ENCODE measurements at places on chromosomes 3 and 15.

GRCh38 chr3:46368569-46368968, 2.2 kb upstream of the CCR5 start:
- peak; percentile 44 for DNase-seq

DNA sequence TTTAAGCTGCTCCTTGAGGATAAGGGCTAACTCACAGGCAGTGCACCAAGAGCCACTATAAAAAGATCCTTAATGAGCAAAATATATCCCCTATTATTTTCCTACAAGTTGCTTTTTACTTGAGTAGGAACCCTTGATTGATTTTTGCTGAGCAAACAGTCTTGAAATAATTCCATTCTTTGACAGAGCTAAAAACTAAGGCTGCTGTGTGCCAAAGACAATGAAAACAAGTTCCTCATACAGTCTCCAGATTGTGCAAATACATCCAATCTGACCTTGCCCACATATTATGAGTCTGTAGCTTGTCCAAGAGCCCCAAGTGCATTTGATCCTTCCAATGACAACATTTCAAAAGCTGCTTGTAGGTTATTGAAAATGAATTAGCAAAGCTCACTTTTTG, 15.0 kb downstream of the PRKAR2A start:
- DNase-seq, result no peak

DNA sequence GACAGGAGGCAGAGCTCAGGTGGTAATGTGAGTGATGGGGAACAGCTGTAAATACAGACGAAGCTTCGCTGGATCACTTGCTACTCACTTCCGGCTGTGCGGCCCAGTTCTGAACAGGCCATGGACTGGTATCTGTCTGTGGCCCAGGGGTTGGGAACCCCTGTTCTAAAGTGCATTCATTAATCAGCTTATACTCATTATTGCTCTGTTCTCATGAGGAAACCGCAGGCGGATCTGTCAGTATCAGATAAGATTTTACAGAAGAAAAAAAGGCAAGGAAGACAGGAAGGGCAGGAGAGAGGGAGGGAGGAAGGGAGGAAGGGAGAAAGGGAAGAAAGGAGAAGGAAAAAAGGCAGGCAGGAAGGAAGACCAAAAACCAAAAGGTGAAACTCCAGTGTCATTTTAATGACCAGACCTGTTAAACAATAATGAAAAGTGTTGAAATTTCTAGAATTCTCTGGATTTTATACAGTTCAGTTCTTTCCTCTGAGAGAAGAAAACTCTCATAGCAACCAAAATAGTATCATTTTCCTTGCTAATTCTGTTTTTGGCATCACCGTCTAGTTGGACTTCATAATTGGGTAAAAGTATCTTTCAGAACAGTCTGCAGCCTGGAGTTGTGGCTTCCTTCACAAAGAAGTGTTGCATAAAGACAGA, 128.0 kb upstream of the PROK2 start:
- DNase-seq, result no peak

- no peak for DNase-seq
These were observed 130.8 kb downstream of the DIPK2A start for GRCh38 chr3:144102421-144102820.

DNA sequence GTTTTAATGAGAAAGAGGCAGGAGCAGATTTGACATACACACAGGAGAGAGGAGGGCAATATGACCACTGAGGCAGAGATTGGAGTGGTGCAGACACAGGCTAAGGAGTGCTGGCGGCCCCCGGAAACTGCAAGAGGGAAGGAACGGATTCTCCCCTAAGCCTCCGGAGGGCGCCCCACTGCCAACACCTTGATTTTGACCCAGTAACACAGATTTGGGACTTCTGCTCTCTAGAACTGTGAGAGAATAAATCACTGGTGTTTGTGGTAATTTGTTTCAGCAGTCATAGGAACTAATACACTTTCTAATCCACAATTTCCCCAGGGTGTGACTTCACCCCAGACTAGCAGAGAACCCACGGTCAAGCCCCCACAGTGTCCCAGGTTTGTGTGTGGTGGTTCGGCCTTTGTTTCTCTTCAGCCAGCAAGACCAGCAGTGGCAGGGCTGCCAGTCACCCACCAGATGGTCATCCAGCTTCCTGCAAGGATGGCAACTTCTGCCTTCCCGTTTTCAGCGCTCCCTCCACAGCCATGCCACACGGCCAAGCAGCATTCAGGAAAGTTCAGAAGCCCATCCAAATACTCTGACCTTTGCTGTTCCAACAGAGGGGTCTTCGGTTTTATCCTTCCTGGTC, 23.6 kb upstream of the TSPAN3 start:
- no peak for DNase-seq

DNA sequence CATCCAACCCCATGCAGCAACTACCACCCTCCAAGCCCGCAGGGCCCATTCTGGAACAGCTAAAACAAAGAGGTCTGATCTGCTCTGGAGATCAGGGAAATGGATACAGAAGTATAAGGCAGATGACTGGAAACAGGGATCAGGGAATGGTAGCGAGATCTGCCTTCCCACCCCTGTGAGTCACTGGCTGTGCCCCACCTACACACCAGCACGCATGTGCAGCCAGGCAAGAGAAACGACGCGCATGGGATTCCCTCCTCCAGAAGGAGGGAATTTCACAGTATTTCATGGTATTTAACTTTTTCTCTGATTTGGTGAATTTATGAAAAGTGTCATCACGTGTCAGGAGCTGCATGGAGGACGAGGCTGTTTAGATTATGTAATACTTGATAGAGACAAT, 116.7 kb downstream of the ARRDC4 start:
- no peak for DNase-seq

- DNase-seq, result peak; percentile 16
These were observed 241.7 kb upstream of the ICE2 start for GRCh38 chr15:60720493-60721256.

DNA sequence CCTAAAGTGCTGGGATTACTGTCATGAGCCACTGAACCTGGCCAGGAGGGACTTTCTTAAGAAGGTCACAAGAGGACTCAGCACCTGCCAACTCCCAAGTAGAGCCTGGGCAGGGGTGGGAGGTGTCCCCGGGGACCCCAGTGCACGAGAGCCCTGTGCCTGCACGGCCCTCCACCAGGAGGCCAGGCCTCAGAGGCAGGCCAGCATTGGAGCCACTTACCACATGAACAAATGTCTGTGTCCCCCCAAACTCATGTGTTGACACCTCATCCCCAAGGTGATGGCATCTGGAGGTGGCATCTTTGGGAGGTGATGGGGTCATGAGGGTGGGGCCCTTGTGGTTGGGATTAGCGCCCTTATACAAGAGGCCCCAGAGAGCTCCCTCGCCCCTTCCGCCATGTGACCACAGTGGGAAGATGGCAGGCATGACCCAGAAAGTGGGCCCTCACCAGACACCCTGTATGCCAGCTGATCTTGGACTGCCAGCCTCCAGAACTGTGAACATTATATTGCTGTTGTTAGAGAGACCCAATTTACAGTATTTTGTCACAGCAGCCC, 3.2 kb upstream of the RPUSD3 start:
- no peak for DNase-seq

DNA sequence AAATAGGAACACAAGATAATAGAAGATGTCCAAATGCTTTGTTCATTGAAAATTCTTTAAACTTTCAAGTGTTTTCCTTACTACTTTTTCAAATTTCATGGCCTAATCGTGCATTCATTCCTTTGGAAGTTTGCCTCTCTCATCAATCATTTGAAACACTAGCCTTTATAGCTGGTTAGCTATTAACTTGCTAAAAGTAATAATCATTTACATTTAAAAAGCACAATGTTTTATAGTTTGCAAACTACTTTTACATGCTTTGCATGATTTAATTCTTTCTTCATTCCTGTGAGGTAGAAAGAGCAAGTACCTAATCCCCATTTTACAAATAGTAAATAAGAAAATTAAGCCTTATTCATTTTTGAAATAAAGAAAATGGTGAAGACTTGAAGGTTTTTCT, 137.4 kb upstream of the SLC7A14 start:
- DNase-seq, result no peak

- no peak for DNase-seq
These were observed 45.9 kb downstream of the SLCO2A1 start for GRCh38 chr3:133983576-133984560.

DNA sequence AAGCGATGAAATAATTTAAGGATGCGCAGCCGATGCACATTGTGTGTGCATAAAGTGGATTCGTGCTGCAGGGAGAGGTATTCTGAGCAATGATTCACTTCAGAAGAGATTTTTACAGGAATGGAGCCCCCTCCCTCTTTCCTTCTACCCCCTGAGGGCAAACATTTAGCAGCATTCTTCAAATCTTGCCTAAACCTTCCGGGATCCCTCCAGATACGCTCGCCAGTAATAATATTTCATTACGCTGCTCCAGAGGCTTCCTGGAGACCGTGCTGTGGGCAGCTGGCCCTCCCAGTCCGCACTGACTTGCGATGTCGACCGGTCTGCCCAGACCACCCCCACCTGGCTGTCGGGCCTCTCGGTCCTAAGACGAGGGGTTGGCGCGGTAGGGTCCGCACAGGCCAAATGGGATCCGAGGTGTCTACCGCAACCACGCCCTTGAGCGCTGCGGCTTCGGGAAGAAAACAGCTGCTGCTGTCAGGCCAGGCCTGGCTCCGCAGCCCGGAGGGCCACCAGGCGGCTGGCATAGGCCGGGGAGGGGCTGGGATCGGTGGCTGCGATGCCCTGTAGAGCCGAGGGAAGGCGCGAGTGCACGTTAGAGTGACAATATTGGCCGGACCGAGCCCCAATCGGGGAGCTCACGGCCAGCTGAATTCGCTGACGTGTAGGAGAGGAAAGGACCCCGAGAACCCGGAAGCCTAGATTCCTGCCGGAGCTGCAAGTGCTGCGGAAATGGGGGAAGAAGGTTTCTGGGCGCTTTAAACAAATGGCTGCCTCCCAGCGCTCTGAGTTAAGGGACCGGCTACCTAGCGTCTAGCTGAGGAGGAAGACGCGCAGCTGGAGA, 14.3 kb downstream of the ZIC4 start:
- no peak for DNase-seq

DNA sequence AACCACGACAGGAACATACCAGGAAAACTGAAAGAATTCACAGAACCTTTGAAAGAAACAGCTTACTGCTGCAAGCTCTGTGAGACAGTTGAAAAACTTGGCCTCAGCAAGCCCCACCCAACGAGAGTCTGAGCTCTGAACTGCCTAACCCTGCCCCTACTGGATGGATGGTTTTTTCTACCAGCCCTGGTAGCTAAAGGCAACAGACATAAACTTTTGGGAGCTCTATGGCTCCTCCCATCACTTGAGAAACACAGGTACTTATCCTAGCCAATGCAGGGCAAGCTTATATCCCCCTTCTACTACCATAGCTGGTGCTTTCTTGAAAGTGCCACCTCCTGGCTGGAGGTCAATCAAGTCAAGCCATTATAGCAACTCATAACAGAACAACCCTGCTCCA, 471.8 kb downstream of the GRM7 start:
- no peak for DNase-seq

DNA sequence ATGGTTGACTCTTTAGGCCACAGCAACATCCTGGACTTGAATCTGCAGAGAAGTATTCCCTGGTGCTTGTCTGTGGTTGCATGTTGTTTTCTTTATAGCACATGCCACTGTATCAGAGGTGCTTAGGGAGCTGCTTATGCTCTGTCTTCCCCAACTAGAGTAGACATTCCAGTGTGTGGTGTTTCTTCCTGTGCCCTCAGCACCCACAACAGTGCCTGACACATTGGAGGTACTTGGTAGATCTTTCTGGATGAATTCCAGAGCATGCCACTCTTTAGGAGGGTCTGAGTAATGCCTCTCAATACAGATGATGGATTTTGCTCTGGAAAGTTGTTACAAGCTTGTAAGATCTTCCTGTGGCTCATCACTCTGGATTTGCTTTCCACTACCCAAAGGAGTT, 117.6 kb downstream of the CHDH start:
- no peak for DNase-seq

DNA sequence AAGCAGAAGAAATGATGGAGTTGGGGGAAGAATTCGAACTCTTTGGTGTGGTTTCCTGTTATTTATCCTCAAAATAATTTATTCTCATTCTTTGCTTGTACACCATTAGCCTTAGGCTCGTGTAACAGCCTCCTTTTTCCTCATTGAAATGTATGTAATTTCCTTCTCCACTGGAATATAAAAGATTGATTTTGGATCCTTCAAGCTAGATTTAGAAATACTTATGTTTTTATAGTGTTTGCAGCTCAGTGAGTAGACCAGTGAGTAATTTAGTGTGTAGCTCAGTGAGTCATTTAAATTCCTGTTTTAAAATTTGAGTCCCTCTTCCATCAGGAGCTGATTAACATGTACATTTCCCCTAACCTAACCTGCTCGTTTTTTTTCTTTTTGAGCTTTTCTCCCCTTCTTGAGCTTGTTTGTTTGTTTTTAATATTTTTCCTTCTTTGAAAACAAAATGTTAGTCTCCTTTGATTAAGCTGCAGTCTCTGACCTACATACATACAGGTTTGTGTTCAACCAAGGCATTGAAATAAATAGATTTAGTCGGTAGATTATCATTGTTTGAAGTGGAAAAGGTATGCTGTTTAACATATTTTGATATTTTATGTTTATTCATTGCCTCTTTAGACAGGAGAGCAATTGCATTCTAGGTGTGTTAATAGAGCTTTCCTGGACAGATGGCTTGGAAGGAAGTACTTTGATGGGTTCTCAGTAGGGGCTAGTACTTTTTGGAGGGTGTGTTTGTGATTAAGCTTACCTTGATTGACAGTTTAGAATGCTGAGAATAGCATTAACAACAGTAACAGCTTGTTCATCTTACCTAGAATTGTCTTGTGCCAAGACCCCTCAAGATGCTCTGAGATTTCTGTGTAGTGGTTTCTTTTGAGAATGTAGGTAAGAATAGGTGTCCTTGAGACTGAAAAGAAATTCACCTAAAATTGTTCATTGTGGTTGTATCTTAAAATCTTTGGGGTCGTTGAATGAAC, 5.9 kb downstream of the USP3 start:
- DNase-seq, result no peak

DNA sequence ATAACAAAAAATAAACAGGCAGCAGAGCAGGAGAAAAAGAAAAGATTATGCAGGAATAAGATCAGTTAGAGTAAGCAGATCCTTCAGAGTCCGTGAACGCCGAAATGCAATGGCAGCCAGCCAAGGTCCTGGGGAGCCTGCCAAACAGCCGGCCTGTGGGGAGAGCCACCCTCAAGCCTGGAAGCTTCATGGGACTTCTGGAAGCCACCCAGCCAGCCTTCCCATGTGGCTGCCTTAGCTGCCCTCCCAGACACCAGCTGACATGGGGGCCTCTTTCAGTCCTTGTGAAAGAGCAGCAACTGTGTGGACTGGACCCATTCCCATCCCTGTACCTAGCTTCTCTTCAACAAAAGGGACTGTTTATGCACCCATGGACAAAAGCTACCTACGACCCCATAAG, 64.9 kb upstream of the RAD18 start:
- no peak for DNase-seq

- DNase-seq, result no peak
These were observed 2.4 kb upstream of the MESD start for GRCh38 chr15:80992006-80992405.

DNA sequence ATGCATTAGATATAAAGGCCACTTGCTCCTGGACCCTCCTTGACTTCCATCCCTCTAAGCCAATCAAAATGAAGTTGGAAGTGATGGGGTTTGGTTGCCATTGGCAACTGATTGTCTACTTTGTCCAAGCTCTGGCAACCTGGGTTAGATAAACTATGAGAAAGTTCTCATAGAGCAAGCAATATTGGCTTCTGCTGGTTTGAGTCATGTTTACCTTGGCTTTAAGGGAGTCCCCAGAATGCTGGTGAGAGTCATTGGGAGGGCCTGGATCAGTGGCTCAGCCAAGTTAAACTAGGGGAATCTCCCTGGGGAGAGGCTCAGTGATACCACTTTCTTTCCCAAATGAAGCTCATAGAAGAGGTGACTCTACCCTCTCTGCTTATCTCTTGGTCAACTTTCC, 176.3 kb upstream of the ROPN1 start:
- DNase-seq, result no peak

Data from activated CD4-positive, alpha-beta T cell treated with anti-CD3 and anti-CD28 coated beads for 1 hour (primary cell).